ENCODE measurements at places on chromosomes 4 and X.

DNA sequence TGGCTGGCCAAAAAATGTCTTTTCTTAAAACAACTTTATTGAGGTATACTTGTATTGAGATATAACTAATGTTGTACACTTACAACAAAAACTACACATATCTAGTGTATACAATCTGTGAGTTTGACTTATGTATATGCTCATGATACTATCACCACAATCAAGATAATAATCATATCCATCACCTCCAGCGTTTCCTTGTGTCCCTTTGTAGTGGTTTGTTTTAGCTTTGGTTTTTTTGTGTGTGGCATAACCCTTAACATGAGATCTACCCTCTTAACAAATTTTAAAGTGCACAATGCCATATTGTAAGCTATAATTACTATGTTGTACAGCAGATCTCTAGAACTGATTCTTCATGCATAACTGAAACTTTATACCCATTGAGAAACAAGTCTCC lies 13.4 kb upstream of the PCSK1N start:
- no peak for DNase-seq

GRCh38 chr4:185838104-185838452 lies 26.1 kb upstream of the SORBS2 start:
- no peak for DNase-seq

DNA sequence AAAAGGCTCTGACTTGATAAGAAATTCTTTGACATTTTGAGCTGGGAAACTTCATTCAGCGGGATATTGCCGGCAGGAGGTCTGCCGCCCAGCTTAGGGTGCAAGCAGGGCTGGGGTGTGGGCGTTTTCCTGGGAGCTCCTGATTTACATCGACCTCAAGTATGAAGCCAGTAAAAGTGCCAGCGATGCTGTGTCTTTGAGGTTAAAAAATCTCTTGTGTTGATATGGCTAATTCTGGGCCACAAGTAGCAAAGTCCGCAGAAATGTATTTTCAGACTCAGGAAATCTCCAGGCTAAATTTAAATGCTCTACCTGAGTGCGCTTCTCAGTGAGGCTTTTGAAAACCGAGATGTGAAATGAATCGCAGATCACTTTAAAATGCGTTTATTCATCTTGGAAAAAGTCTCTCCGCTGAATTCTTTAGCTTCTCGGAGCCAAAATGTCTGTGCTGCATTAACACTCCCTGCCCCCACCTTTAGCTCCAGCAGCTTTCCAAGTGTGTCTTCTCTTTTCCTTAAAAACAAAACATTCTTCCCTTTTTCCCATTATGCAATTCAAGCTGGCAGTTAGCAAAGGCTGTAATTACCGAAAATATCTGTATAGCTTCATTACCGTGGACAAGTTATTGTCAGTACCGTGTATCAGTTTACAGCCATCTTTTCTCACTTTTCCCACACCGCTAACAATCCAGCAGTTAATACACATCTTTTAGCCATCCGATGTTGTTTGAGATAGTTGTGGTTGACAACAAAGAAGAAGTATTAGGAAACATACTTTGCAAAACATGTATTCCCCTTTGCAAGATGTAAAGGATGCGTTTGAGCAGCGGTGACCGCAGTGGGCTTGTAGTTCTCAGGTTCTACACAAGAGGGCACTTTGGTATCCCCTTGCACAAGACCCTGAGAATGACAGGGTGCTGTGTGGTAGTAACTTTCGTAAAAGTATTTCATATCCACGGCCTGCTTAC lies 136.0 kb upstream of the STX18 start:
- DNase-seq: no peak

DNA sequence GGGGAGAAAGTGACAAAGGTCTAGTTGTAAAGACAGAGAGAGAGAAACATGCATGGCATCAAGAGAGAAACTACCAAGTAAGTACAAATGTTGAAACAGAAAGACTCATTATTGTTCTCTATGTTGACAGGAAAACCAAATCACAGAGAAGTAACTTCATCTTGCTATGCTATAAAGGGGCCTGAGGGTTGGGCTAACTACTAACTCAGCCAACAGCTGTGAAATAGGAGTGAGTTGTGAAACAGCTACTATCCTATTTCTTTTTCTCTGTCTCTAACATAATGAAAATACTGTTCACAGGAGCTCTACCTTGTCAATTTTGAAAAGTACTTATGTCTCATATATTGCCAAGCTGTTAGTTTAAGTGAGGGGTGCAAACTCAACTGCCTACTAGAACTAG lies 65.0 kb downstream of the MTMR8 start:
- no peak for DNase-seq

GRCh38 chrX:70479247-70479921 lies 34.7 kb downstream of the DLG3 start:
- DNase-seq: no peak

- no peak for DNase-seq
These were observed 50.3 kb upstream of the ATP6AP2 start for GRCh38 chrX:40530509-40530908.

DNA sequence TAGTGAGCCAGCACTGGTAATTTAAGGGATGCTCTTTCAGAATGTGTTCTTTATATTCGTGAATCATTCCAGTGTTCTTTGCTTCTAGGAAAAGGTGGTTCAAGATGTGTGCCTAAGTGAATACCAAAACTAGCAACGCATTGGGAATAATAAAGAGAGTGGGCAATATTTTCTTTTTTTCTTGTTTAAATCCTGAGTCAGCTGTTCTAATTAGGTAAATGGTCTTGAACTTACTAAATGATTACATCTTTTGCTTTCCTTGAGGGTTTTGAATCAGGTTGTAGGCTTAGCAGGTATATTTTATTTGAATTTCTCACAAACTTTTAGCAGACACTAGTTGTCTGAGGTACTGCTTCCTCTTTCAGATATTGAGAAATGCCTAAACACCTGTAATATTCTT lies 29.5 kb downstream of the ENPEP start:
- DNase-seq: no peak

- no peak for DNase-seq
These were observed 154.3 kb downstream of the CFAP299 start for GRCh38 chr4:80489798-80490197.

DNA sequence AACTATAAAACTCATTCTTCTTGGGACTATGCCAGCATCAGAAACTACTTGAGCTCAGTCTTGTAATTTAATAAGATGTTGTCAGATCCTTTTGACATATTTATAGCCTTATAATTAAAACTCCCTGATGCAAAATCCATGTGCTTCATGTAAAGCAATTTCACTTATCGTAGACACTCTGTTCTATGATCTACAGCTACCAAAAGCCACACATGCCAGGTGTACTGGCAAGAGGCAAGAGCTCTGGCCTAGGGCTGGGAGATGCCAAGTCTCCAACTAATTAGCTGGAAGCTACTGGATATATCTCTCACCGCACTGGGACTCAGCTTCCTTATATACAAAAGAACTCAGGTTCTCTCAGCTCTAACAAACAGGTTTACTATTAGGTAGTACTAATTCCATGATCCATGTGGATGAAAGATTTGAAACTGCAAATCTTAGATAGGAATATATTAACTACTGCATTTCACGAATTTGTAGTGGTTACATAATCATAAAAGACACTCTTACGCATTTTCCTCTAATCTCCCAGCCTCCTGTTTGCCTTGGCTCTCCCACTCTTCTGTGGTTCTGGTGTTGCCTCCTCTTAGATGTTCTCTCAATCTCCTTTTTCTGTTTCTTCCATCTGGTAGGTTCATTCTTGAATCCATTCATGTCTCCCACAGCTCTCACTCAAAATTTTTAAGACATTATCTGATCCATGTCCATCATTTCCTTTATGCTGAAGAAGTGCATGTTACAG lies 103.0 kb downstream of the HHIP start:
- no peak for DNase-seq

DNA sequence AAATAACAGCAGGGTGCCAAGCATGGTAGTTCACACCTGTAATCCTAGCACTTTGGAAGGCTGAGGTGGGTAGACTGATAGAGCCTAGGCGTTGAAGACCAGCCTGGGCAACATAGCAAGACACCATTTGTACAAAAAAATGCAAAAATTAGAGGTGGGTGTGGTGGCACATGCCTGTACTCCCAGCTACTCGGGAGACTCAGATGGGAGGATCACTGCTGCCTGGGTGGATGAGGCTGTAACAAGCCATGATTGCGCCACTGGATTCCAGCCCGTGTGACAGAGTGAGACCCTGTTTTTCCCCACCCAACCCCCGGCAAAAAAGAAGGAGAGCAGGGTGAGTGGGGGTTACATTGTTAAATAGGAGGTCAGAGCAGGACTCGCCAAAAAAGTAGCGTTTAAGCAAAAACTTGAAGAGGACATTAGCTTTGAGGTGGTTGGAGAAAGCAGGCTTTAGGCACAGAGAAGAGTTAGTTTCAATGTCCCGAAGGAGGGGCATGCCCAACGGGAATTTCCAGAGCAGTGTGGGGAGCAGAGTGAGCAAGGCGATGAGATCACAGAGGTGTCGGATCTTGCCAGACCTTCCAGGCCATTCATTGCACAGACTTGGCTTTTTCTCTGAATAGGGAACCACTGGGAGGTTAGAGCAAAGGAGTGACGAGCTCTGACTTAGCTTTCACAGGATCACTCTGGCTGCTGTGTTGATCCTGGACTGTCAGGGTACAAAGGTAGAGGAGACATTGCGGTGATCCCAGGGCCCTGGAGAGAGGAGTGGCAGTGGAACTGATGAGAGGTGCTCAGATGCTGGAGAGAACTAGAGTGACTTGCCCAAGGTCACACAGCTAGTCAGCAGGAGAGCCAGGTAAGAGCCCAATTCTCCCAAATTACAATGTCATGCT lies 70.6 kb downstream of the TRAPPC11 start:
- no peak for DNase-seq

GRCh38 chr4:123621072-123621705 lies 224.6 kb downstream of the SPRY1 start:
- no peak for DNase-seq

DNA sequence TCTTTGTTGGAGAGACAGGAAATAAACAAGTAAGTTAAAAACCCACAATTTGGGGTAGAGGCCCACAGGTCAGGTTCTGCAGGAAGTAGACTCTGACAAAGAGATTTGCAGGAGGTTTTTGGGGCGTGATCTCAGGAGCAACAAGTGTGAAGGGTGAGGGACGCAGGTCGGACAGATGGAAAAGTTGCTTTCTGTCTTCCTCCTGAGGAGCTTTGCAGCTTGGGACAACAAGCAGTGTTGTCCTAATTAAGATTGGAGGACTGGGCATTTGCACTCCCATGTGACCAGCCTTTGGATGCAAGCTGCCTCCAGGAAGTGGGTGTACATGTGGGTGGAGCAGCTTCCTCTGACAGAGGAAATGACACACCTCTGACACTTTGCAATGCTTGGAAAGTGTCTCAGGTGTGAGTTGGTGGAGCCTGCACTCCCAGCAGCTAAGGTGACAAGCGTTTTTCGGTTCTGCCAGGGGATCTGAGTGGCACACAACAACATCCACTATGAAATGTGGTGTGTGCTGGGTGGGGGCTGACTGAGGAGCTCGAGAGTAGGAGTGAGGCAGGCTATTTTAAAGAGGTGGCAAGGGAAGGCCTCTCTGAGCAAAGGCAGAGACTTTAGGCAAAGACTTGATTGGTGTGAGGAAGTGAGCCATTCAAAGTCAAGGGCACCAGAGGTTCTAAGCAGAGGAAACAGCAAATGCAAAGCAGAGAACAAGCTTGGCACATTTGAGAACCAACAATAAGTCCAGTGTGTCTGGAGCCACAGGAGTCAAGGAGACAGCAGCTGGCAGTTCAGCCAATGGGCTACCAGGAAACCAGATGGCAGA lies 339.8 kb upstream of the GATB start:
- DNase-seq: peak; percentile 87

DNA sequence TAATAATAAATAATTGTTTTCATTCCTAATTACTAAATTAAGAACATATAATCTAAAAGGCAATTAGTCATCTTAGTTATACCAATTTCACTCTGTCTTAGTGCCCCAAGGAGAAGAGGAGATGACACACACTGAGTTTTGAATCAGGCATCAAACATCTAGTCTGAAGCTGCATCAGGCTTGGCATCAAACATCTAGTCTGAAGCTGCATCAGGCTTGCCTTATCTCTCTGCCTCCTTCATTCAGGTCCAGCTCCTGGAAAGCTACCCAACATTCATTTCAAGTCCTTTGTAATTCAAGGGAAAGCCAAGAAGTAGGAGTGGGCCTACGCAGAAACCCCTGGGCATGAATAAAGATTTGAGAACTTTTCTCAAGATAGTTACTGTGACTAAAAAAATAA lies 62.2 kb downstream of the SH3RF1 start:
- DNase-seq: no peak

All from esophagus muscularis mucosa (tissue), 4 donors.